RCC 7860 (cell line): ENCODE measurements at places on chromosomes 13 and 19.

DNA sequence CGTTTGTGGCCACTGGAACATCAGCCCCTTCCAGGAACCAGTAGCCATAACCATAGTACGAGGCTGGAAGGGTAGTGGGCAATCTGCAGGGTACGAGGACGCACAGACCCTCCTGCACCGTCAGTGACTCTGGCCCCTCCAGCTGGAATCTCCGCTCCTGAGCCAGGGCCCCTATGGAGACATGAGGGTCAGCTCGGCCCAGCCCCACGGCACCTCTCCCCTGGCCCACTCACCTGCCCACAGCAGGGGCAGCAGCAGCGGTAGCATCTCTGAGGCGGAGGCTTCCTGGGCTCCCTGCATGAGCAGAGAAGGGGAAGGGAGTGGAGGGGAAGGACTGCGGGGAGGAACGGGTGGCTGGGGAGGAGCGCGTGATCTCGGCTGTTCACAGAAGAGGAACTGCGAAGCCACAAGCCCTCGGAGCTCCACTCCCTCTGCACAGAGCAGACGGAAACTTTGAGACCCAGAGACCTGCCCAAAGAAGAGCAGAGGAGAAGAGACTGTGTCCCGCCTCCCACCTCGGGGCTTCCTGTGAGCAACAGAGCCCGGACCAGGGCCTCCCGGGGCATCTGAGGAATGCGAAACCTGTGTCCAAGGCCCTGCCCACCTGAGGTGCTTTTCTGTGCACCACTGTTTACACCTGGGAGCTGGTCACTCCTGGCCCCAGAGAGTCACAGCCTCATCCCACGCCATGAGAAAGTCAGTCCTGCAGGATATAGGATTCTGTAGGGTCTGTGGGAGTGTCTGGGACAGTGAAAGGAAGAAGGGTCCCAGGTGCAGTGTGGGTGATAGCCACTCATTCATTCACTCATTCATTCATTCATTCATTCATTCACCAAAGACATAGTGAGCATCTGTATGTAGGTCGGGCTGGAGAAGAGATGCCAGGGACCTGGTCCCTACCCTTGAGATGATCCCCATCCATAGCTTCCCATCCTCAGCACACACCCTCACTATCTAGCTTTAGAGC, at the start of gene SIGLEC6:
TSS of gene SIGLEC6 (minus strand) at position 322 of the 967 bp plus-strand sequence. CDS start at position 300, 22 bp downstream.
- DNase-seq = no peak

DNA sequence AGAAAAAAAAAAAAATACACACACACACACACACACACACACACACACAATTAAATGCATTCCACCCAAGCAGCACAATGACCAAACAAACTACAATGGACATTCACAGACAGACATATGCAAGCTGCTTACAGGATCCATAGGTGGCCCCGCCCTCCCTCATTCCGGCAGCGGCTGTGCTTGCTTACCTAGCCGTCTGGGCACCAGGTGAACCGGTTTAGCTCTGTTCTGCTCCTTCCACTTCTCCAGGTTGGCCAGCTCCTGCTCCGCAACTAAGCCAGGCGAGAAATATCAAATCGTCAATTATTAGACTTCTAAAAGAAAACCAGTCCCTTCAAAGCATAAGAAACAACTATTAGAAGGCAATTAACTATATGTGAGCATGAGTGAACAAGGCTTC, 23.1 kb downstream of the EPSTI1 start:
- no peak for DNase-seq

DNA sequence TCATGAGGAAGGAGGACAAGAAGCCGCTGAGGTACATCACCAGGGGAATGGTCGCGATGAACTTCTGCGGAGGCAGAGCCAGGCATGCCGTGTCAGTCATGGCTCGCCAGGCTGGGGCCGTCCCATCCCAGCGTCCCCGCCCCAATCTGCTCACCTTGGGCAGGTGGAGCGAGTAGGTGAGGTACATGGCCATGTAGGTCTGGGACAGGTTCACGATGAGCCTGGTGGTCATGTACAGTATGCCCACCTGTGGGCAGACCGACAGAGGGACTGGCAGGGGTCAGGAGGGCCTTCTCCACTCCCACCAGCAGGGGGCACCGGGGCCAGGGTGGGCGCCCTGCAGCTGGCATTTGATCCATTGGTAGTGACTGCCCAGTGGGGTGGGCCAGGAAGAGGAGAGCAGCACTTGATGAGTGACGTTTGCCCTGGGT, 8.3 kb downstream of the TEKTIP1 start:
- DNase-seq = no peak

- no peak for DNase-seq
Measured at GRCh38 chr13:92452840-92453239, 773.8 kb upstream of the GPC6 start.

DNA sequence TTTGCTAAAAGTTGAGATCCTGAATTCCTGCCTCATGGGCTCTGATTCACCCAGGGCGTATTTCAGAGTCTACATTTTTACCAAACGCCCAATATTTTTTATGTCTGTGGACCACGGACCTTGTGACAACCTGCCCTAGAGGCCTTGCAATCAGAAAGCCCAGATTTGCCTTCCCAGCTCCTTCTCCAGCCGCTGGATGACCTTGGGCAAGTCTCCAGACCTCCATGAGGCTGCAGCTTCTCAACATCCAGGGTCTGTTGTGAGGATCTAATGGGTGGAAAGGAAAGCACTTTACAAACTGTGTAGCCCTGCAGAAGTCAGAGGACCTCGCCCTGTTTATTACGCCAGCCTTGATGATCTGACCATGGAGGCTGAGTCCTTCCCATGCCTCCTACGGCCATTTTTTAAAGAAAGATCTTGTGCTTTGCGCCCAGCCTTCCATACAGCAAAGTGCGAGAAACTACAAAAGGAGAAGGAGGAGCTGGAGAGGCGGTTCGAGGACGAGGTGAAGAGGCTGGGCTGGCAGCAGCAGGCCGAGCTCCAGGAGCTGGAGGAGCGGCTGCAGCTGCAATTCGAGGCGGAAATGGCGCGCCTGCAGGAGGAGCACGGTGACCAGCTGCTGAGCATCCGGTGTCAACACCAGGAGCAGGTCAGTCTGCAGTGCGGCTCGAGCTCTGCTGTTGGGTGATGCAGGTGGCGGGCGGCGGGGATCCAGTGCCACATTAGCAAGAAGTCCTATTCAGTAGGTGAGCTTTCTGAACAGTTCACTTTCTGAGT, 115.6 kb downstream of the SLC7A1 start:
- no peak for DNase-seq

GRCh38 chr13:63107179-63107943, 1691.7 kb upstream of the PCDH20 start:
- peak; percentile 21 for DNase-seq

DNA sequence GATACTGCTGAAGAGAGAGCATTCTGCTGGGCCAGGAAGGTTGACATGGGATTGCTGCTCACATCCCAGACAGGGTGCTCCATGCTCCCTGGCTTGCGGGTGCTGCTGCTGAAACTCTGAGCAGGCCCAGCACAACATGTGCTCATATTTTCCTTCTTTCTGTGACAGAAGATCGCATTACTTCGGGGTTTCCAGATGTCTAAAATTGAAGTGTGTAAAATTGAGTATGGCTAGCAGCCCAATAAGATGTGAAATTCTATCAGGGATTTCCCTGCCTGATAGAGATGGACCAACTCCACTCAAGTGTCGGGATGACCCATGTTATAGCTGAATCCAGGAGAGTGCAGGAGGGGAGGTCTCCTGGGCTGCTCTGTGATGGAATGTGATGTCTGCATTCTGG, 55.6 kb upstream of the KL start:
- no peak for DNase-seq

DNA sequence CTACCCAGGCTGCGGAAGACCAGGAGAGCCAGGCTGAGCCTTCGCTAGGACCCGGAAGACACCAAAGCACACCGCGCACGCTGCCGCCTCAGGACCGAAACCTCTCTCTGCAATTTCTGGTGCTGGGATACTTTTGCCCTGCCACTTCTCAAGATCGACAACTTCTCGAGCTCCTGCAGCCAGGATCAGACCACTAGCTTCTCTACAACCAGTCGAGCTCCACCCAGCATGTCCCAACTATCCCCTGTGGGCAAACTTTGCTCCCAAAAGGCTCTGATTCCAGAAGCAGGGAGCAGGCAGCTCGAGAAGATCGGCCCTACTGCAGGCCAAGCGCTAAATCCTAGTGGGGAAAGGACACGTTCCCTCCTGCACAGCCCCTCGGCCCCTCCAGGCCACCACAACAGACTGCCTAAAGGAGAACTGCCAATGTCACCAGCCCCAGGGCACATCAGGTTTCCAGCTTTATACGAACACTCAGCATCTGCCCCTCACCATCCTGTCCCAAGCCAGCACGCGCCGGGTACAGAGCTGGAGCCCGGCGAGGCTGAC, 979 bp downstream of the AKAP8 start:
- DNase-seq = peak; percentile 39

- peak; percentile 78 for DNase-seq
Measured at GRCh38 chr13:51557875-51558612, 26.2 kb upstream of the WDFY2 start.

DNA sequence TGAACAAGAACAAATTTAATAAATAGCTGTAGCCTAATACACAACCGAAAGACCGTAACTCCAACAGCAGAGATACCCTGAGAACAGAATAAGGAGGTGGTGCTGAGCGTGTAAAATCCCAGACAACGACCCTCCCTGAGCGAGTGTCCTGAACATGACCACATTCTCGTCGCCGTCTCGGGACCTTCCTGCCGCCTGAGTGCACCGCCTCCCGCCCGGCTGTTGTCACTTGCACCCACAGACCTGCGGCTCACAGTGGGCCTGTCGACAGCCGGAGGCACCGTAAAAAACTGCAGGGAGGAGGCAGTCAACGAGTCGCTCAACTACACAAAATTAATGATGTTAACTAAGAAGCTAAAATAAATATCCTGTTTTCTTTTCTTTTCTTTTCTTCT, 35.8 kb upstream of the GRTP1 start:
- no peak for DNase-seq

- DNase-seq = no peak
Measured at GRCh38 chr13:46403851-46404732, 17.0 kb upstream of the RUBCNL start.
